Substantia nigra (tissue), 51 donors: ENCODE measurements at places on chromosomes 11 and 22.

DNA sequence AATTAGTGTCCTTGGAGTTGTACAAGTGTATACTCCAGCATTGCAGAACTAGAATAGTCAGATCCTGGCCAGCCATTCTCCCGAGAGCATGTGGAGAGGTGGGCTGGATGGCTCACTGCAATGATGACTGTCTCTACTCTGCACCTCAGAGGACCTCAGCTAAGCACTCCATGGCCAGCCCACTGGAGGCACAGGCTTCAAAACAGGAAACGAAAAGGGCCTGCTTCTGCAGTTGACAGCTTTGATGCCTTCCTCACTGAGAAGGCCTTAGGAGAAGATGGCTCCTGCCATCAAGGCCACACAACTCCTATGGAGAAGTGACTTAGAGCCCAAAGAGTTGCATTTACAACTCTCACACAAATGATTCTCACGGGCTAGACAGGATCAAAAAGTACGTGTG, 9.1 kb downstream of the POLD4 start:
- no peak for DNase-seq

- no peak for DNase-seq
Observed at GRCh38 chr11:122486793-122487495, 168.6 kb upstream of the UBASH3B start.

DNA sequence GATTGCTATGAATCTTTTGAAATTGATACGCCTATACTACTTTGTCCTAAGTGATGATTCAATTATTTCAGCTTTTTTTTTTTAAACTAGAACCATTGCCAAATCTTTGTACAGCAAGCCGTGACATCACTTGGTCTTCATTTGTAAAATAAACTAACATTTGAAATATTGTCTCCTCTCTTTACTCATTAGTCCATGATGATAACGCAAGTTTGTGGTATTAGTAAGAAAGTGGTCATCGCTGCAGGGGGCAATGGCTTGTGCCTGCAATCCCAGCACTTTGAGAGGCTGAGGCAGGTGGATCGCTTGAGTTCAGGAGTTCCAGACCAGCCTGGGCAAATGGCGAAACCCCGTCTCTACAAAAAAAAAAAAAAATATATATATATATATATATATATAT, 12.9 kb upstream of the ARHGAP42 start:
- DNase-seq: no peak

DNA sequence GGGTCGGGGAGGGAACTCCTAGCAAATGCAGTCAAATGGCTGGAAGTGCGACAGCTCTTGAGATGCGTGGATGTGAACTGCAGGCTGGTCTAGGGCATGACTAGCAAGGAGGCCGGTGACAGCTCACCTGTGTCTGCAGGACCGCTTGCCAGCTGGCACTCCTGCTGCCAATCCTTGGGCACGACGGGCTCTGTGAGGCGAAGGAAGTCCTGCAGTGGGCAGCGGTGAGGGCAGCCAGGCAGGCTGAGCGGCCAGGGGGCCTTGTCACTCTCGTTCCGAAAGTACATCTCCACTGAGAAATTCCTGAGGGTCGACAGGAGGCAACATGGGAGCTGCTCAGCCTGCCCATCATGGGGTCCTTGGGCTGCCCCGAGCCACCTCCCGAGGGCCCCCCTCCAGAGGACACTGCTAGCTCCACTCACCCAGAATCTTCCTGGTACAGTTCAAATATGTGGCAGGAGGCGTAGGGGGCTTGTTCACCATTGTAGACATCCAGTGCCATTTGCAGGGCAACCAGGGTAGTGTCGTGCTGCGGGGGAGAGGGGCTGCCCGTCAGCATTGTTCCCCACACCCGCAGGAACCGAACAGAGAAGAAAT, 5.9 kb downstream of the ACP2 start:
- no peak for DNase-seq

GRCh38 chr11:110759972-110760381, 47.7 kb upstream of the ARHGAP20 start:
- no peak for DNase-seq

DNA sequence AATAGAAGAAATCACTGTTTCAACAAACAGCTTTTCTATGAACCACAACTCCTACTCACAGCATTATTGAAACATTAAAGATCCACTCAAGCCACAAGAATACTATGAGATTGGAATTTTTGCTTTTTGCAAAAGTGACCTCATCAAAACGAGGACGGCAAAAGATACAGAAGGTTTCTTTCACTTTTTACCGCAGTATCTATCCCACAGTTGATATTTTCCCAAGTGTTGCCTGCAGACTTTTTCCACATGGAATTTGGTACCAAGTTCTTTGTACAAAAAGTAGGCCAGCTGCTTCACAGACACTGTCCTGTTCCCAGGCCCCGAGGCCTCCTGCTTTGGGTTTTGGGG, 204.0 kb downstream of the TBC1D22A start:
- no peak for DNase-seq
